ENCODE measurements at places on chromosomes 12 and 14. TPM values are rescaled to one million over a fixed set of nuclear protein-coding genes. Genes with fewer than 3 reads are reported as not detected.

The NAP1L1 gene
- total RNA-seq = 111 TPM

The ANKRD9 gene
- 102 TPM for total RNA-seq

The NFYB gene
- 11.3 TPM for total RNA-seq

The OVCH1 gene
- total RNA-seq = under 0.01 TPM

The SCNN1A gene
- total RNA-seq = under 0.01 TPM

The PZP gene
- total RNA-seq = not detected

The MBIP gene
- total RNA-seq = 13.4 TPM

The GALNT16 gene
- total RNA-seq = not detected

The SLC15A5 gene
- not detected for total RNA-seq

The DLK1 gene
- under 0.01 TPM for total RNA-seq

The SERPINA9 gene
- total RNA-seq = not detected
